Astrocyte (in vitro differentiated cells and primary cell): ENCODE measurements at places on chromosomes 5 and 9. TPM values are rescaled to one million over a fixed set of nuclear protein-coding genes. Genes with fewer than 3 reads are reported as not detected.

DNA sequence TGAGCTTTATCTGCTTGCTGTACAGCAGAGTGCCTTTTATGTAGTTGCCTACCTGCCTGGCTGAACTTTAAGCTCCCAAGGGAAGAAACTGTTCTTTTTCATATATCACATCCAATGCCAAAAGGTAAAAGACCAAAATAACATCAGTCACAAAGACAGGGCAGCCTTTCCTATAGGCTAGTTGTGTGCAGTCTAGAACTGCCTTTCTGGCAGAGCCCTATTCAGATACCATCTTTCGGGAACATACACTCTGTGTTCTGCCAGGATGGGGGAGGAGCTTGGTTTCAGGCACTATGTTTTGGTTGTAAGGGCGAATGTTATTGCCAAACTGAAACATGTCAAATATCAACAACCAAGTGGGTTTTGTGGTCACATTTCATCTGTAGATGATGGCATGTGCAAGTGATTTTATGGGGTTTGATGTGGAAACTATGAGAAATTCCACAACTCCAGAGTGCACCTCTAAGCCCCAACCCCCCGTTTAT lies 314.5 kb downstream of the ADGRV1 start:
- H3K36me3 ChIP-seq = no peaks in the 10 kb centered on the region
- DNase-seq = no peak
- no peaks in the 10 kb centered on the region for H3K27me3 ChIP-seq

GRCh38 chr5:33883482-33883881 lies 8.3 kb downstream of the ADAMTS12 start:
- no peak overlapping the region for H3K4me3 ChIP-seq
- no peaks in the 10 kb centered on the region for H3K27me3 ChIP-seq
- H3K27ac ChIP-seq = no peak overlapping the region
- H3K4me1 ChIP-seq = peaks cover under 1% of the 10 kb centered on the region
- DNase-seq = no peak
- H3K36me3 ChIP-seq = peaks cover 20% of the 10 kb centered on the region

DNA sequence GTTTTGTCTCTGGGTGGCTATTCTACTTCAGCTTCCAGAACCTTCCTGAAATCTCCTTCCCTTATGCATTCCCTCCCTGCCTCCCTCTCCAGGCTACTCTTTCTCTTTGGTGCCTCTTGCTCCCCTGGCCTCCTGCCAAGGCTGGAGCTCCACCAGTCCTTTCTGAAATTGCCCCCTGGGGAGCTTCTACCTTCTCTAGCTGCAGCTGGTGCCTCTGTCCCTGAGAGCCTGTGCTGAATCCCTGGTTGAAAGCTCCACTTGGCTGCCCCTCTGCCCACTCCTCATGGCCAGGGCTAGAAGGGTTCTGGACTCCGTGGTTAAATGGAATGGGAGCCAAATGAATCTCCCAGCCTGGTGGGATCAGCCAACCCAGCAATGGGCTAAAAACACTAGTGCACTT lies 80.1 kb downstream of the COL15A1 start:
- peaks cover 18% of the 10 kb centered on the region for H3K4me1 ChIP-seq
- no peak overlapping the region for H3K4me3 ChIP-seq
- DNase-seq = no peak
- H3K27ac ChIP-seq = no peak overlapping the region
- no peaks in the 10 kb centered on the region for H3K36me3 ChIP-seq

Gene PCDHGA1
- 0.17 and 0.27 TPM in 2 replicates for total RNA-seq

Gene RGS7BP
- 0.07 and 0.12 TPM in 2 replicates for total RNA-seq

DNA sequence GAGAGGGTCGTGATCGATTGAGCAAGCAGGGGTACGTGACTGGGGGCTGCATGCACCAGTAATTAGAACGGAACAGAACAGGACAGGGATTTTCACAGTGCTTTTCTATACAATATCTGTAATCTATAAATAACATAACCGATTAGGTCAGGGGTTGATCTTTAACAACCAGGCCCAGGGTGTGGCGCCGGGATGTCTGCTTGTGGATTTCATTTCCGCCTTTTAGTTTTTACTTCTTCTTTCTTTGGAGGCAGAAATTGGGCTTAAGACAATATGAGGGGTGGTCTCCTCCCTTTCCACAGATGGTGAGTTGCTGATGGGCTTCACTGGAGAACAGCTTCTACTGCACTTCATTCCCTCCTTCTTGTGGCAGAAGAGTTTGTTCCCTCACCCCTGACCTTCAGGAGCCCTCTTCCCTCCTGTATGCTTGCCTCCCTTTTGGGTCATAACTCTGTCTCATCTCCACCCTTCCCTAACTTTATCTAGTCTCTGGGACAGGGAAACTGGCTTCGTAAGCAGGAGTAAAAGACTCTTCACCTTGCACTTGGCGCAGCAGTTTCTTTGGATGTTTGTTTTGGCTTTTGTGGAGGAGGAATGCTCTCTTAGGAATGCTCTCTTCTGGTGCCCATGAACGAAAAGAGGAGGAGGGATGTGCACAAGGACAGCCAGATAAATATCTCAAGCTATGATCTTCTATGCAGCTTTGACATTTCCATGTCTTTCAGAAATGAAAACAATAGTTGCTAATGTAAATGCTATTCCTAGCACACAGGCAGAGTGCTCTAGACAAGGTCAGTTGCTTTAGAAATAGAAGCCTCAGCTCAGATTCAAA lies 139.8 kb upstream of the RPS23 start:
- H3K27me3 ChIP-seq = no peaks in the 10 kb centered on the region
- H3K36me3 ChIP-seq = no peaks in the 10 kb centered on the region
- peaks cover 42% of the 10 kb centered on the region for H3K4me1 ChIP-seq
- DNase-seq = peak; percentile 52
- H3K4me3 ChIP-seq = no peak overlapping the region

DNA sequence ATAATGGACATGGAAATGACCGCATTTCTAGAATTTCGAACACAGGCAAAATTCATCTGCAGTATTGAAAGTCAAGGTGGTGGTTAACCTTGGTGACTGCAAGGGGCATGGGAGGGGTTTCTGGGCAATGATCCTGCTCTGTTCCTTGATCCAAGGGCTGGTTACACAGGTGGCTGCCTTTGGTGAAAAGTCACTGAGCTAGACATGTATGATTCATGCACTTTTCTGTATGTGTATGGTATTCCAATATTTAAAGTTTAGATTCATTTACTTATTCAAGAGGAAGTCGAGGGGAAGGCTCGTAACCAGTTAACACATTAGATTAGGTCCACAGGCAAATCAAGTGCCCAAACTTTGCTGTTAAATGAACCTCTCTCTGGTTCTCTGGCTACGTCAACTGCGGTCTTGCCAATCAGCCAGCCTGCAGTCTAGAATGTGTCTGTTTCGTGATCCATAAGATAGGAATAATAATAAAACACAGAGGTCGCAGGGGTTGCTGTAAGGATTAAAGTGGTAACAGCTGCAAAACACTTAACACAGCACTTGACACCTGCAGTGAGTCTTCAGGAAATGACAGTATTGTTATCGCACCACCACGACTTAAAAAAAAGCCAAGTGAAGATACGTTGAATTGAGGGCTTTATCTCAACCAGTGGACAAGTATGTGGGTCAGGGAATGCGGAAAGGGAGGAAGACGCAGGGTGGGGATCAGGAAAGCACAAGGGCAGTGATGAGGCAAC lies 92.5 kb downstream of the TLE1 start:
- DNase-seq = no peak
- no peak overlapping the region for H3K27ac ChIP-seq
- H3K4me3 ChIP-seq = no peak overlapping the region
- no peaks in the 10 kb centered on the region for H3K27me3 ChIP-seq
- H3K36me3 ChIP-seq = no peaks in the 10 kb centered on the region
- H3K4me1 ChIP-seq = peaks cover 16% of the 10 kb centered on the region

Gene FOXI1
- total RNA-seq = not detected in 2 replicates

DNA sequence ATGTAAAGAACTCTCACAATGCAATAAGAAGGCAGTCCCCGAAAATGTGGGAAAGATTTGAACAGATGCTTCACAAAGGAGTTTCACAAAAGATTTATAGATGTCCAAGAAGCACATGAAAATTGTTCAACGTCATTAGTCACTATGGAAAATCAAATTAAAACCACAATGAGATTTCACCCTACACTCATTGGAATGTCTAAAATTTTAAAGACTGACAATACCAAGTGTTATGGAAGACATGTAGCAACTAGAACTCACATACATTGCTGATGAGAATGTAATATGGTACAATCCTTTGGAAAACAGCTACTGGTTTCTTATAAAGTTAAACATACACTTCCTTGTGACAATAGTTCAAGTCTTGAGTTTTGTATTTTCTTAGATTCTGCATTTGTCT lies 11.0 kb upstream of the RECK start:
- no peak overlapping the region for H3K4me3 ChIP-seq
- H3K27ac ChIP-seq = no peak overlapping the region
- no peak for DNase-seq

GRCh38 chr5:107376546-107377276 lies 294.0 kb downstream of the EFNA5 start:
- no peak overlapping the region for H3K27ac ChIP-seq
- H3K4me1 ChIP-seq = peaks cover 22% of the 10 kb centered on the region
- H3K4me3 ChIP-seq = no peak overlapping the region
- DNase-seq = peak; percentile 74
- no peaks in the 10 kb centered on the region for H3K27me3 ChIP-seq
- H3K36me3 ChIP-seq = no peaks in the 10 kb centered on the region

DNA sequence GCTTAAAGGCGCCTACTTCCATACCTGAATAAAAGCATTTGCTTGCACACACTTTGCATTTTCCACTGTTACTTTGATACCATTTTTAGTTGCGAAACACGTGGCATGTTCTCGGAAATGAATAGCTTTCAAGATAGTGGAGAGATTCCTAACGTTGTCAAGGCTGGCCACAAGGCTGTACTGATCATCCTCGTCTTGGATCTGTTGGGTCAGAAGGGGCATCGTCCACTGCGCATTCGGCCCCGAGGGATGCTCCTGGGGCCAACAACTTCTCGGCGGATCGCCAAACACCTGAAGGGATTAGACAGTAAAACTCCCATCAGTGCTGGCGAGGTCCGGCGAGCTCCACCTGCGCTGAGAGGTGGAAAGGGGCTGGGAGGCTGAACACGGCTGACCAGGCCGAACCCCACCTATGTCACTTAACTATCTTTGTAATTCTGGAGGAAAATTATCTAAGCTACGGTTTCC lies 599 bp downstream of the RAD1 start:
- H3K4me1 ChIP-seq = peaks cover 22% of the 10 kb centered on the region
- peak overlapping the region; percentile 88 for H3K27ac ChIP-seq
- H3K27me3 ChIP-seq = no peaks in the 10 kb centered on the region
- H3K4me3 ChIP-seq = peak overlapping the region; percentile 99

DNA sequence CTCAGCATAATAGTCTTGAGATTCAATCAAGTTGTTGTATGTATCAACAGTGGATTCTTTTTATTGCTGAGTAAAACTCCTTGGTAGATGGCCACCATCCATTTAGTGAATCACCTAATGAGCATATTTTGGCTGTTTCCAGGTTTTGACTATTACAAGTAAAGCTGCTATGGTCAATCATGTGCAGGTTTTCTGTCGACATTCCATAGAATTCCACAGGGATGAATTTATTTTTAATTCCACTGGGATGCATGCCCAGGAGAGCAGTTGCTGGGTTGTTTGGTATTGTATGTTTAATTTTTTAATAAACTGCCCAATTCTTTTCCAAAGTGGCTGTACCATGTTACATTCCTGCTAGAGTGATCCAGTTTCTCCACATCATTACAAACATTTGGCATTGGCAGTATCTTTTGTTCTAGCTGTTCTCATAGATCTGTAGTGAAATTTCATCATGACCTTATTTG lies 10.5 kb upstream of the S1PR3 start:
- H3K4me1 ChIP-seq = no peaks in the 10 kb centered on the region
- H3K4me3 ChIP-seq = no peak overlapping the region
- no peaks in the 10 kb centered on the region for H3K27me3 ChIP-seq
- DNase-seq = peak; percentile 93
- H3K36me3 ChIP-seq = no peaks in the 10 kb centered on the region

- H3K27ac ChIP-seq = no peak overlapping the region
- H3K27me3 ChIP-seq = no peaks in the 10 kb centered on the region
- no peaks in the 10 kb centered on the region for H3K36me3 ChIP-seq
- H3K4me3 ChIP-seq = no peak overlapping the region
- no peak for DNase-seq
Observed at GRCh38 chr5:144329681-144330080, 159.0 kb downstream of the KCTD16 start.

Gene FGD3
- 0.09 TPM in 1 of 2 replicates, not detected in the other for total RNA-seq

Gene IFNB1
- total RNA-seq = 2.5 and 3.2 TPM in 2 replicates

DNA sequence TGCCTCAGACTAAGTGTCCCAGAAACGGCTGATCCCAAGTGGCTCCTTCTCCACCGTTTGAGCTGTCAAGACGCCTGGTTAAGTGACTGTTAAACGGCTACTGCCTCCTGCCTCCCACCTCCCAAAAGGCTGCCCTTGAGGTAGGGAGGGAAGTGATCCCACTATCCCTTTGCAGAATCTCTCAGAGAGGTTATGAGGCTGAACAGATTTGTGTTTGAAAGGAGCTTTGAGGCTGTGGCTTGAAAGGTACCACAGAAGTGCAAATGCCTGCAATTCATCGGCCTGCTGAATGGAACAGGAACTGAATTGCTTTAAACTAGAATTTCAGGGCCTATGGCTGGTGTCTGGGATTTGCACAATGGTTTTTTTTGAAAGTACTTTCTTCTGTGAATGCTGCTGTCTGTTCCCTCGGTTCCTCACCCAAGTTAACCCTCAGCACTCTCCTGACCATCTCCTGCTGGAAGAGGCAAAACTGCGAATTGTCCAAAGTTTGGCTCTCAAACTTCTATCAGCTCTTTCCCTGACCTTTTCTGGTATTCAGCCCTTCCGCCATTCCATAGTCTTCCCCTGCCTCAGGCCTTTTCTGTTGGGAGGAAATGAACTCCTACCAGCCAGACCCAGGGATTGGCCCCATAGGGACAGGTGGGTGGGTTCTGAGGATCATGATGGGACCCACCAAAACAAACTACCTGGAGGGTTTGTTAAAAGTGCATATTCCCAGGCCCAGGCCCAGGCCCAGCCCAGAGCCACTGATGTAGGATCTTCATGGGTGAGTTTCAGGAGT lies 453.3 kb downstream of the KDM4C start:
- no peak overlapping the region for H3K4me3 ChIP-seq
- H3K27me3 ChIP-seq = no peaks in the 10 kb centered on the region
- peaks cover 2% of the 10 kb centered on the region for H3K4me1 ChIP-seq
- DNase-seq = no peak
- no peaks in the 10 kb centered on the region for H3K36me3 ChIP-seq
- no peak overlapping the region for H3K27ac ChIP-seq

Gene PALM2AKAP2
- 58.1 and 61.3 TPM in 2 replicates for total RNA-seq

Gene TAL2
- not detected in 2 replicates for total RNA-seq

Gene CNTFR
- 6.6 and 7.4 TPM in 2 replicates for total RNA-seq

- no peak overlapping the region for H3K27ac ChIP-seq
- DNase-seq = no peak
- H3K36me3 ChIP-seq = no peaks in the 10 kb centered on the region
- H3K4me3 ChIP-seq = no peak overlapping the region
- no peaks in the 10 kb centered on the region for H3K4me1 ChIP-seq
Observed at GRCh38 chr9:114434878-114435311, 47.1 kb upstream of the AKNA start.

Gene SPINK13
- not detected in 2 replicates for total RNA-seq

- H3K4me3 ChIP-seq = no peak overlapping the region
- peak; percentile 26 for DNase-seq
- no peaks in the 10 kb centered on the region for H3K36me3 ChIP-seq
- peaks cover 19% of the 10 kb centered on the region for H3K27me3 ChIP-seq
- no peak overlapping the region for H3K27ac ChIP-seq
- peaks cover 16% of the 10 kb centered on the region for H3K4me1 ChIP-seq
Observed at GRCh38 chr9:130997925-130998596, 10.9 kb upstream of the LAMC3 start.

Gene TEK
- total RNA-seq = 1.8 and 2.3 TPM in 2 replicates

GRCh38 chr5:122390694-122391093 lies 78.7 kb downstream of the SNCAIP start:
- H3K36me3 ChIP-seq = no peaks in the 10 kb centered on the region
- H3K27ac ChIP-seq = no peak overlapping the region
- no peak for DNase-seq
- no peaks in the 10 kb centered on the region for H3K4me1 ChIP-seq
- H3K27me3 ChIP-seq = no peaks in the 10 kb centered on the region
